ENCODE measurements at places on chromosomes 11 and 22. TPM values are rescaled to one million over a fixed set of nuclear protein-coding genes. Genes with fewer than 3 reads are reported as not detected.

DNA sequence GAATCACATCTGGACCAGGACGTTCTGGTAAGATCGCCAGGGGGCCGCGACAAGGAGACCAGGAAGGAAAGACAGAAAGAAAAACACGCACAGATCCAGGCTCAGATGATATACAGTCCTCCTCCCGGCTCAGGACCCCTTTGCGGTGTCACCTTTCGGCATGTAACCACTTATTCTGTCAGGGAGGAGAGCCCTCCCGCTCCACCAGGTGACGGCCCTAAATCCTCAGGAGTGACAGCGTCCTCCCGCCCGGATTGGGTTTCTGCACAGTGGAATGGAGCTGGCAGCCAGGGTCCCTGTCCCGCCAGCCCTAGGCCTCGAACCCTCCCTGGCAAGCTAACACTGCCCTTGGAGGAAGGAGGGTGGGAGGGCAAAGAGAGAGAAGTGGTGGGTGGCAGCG, 24.3 kb upstream of the KCNQ1OT1 start:
- H3K27ac ChIP-seq: no peak overlapping the region
- DNase-seq: no peak
- no peaks in the 10 kb centered on the region for H3K27me3 ChIP-seq
- H3K36me3 ChIP-seq: no peaks in the 10 kb centered on the region

The OR8B12 gene
- not detected for polyA plus RNA-seq

The FERMT3 gene
- polyA plus RNA-seq: 129 TPM

The TMEM134 gene
- polyA plus RNA-seq: 148 TPM

All from naive thymus-derived CD8-positive, alpha-beta T cell (primary cell).